CD4-positive, alpha-beta T cell treated with Interleukin-2 at 100 ng/mL for 4 hours (primary cell): ENCODE measurements at places on chromosomes 1 and 21.

- no peak for DNase-seq
These were observed 82.8 kb upstream of the ST6GALNAC5 start for GRCh38 chr1:76784502-76784901.

- no peak for DNase-seq
These were observed 80.9 kb downstream of the ABCA4 start for GRCh38 chr1:94039871-94040569.

DNA sequence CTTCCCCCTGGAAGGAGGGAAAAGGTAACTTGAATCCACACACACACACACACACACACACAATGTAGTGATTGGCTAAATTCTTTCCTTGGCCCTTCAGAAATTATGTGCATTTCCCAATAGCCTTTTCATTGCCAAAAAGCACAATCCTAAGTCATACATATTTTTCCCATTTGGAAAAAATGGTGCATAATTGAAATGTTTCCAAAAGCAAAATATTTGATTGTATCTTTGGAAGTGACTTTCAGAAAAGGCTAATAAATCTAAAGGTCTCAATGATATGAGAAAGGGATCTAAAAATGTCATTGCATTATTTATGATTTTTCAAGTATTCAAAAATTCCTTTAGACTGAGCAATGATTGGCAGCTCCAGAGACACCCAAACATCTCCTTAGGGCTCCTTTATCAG, 43.5 kb upstream of the NEK7 start:
- no peak for DNase-seq

GRCh38 chr1:3087049-3087448, 18.0 kb downstream of the PRDM16 start:
- DNase-seq: no peak

- peak; percentile 77 for DNase-seq
These were observed 246.5 kb upstream of the USP25 start for GRCh38 chr21:15483138-15483780.

GRCh38 chr1:220922951-220923350, 43.7 kb downstream of the HLX start:
- DNase-seq: no peak

DNA sequence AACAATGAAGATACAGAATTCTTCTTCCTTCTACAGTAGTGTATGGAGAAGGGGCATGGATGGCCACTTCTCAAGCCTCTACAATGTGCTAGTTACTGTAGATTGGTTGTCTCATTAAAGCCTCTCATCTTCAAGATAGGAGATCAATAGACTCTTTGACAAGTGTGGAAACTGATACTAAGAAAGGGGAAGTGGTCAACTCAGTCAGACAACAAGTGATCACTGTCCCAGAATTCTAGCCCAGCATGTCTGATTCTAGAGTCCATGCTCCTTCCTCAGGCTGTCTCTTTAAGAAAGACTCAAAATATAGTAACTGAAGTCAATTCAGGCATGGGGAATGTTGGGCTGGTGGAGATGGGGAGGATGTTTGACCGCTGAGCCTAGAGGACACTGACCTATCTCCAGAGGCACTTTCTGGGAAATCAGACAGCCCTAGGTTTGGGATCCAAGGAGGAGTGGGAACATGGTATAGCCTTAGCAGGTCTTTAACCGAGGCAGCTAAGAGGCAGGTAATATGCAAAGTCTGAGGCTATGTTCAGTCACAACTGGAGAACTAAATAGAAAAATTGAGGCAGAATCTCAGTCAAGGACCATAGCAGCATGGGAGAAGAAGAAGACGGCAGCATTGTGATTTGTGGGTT, 39.3 kb upstream of the EYA3 start:
- DNase-seq: no peak

DNA sequence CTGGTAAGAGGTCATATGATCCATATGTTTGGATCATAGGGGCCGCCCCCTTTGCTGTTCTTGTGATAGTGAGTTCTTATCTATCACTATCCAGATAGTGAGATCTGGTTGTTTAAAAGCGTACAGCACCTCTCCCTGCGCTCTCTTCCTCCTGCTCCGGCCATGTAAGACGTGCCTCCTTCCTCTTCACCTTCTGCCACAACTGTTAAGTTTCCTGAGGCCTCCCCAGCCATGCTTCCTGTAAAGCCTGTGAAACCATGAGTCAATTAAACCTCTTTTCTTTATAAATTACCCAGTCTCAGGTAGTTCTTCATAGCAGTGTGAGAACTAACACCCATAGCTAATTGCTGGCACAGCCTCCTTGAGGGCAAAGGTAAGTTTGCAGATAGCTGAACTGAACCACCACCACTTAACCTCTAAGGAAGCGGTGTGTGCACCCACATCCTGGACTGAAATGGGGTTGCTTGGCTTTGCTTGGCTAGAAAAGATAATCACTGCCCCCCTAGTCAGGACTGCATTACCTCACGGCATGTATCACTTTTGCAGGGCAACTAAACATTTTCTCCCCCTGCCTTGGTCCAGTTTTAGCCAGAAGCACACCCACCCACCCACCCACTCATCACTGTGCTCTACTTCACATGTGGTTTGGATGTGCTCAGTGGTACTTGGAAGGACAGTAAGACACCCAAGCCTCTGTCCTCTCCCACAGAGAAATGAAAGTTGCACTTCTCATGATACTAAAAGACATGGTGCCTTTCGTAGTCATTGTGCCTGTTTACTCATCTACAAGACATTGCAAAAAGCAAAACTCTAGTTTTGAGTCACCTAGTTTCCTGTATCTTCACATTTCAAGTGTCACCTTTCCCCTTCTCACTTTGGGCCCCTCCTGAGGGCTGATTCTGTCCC, 23.1 kb upstream of the PTAFR start:
- DNase-seq: peak; percentile 66

DNA sequence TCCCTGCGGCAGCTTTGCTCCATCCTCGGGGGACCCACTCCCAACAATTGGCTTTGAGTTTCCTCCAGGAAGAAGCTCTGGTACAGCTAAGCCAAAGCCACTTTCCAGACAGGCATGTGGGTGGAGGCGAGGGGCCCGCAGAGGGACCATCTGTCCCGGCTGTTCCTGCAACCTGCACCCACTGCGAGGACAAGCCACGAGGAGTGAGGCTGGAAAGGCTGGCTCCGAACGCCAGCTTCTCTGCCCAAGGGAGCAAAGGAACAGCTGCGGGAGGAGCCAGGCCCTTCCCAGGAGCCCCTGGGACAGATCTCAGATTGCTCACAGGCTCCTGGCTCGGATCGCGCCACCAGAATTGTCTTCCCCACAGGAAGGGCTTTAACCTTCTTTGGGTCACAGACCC, 28.3 kb upstream of the PEF1 start:
- DNase-seq: no peak

DNA sequence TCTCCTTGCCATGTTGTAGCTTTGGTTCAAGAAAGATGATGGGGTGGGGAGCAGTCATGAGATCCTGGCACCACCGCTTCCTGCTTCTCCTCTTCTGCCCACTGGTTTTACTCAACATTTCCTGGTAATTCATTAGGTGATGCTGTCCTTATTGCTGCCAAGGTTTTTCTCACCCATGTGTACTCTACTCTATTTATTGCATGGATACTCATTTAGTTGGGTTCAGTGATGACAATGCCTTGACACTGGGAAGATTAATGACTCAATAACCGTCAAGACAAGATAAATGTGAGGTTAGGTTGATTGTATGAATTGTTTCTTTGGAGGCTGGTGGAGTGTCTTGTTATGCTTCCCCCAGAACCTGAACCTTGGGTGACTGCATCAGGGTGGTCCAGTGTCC, 484.2 kb downstream of the SIPA1L2 start:
- no peak for DNase-seq

GRCh38 chr1:67612788-67613241, 72.2 kb upstream of the GADD45A start:
- no peak for DNase-seq

- no peak for DNase-seq
These were observed 893.5 kb downstream of the LTN1 start for GRCh38 chr21:28099001-28099705.

- no peak for DNase-seq
These were observed 601.5 kb upstream of the ZP4 start for GRCh38 chr1:238492271-238492670.

DNA sequence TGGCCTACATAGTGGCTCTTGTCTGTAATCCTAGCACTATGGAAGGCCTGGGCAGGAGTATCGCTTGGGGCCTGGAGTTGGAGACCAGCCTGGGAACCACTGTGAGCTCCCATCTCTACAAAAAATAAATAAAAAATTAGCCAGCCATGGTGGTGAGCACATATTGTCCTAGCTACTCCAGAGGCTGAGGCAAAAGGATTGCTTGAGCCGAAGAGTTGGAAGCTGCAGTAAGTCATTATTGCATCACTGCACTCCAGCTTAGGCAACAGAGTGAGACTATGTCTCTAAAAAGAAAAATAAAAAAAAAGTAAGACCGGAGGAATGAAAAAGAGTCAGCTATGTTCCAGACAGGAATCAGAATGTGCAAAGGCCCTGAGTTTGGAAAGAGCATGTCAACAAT, 115.3 kb downstream of the CYYR1 start:
- DNase-seq: no peak

GRCh38 chr1:76137746-76138145, 63.2 kb downstream of the ST6GALNAC3 start:
- no peak for DNase-seq

GRCh38 chr1:202157945-202158344, 2.5 kb downstream of the PTPN7 start:
- no peak for DNase-seq

DNA sequence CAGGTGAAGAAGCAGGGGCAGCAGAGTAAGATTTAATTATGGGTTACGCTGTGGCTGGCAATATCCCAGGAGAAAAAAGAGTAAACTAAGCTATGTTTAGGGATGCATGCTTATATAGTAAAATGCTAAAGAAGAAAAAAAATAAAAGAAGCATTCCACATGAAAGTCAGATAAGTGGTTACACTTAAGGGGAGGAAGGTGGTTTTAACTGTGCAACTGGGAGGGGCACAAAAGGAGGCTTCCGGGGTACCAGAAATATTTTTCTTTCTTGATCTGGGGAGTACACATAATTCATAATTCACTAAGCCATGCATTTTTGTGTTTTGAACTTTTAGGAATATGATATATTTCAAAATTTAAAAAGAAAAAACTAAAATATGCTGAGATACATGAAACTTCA, 39.5 kb downstream of the USP48 start:
- no peak for DNase-seq

- no peak for DNase-seq
These were observed 1.2 kb upstream of the C1orf198 start for GRCh38 chr1:230869500-230869899.

GRCh38 chr1:26953374-26953773, 6.9 kb downstream of the KDF1 start:
- no peak for DNase-seq

DNA sequence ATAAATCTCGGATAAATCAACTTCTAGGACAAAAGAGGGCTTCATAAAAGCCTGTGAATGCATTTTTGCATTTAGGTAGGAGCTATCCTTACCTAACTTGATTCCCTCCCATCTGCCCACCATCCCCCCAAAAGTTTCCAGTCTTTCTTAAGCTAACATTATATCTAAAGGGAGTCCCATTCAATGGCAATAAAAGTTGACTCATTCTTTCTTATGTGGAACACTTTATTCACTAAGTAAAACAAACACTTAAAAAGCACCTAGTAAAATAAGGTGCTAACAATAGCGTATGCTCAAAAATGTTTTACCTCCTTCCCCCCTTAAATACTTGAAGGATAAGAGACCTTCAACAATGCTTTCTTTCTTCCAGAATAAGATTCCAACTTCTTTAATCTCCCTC, 83.8 kb downstream of the GON4L start:
- no peak for DNase-seq

DNA sequence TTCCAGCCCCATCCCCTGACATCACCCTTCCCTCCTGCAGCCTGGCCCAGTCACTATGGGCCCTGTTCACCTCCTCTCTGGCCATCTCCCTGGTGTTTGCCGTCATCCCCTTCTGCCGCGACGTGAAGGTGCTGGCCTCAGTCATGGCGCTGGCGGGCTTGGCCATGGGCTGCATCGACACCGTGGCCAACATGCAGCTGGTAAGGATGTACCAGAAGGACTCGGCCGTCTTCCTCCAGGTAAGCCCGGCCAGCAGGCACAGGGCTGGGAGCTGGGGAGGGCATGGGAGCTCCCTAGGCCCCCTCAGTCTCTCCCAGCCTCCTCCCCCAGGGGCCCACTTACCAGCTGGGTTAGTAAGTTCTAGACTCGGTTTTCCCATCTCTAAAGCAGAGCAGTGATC, 52.1 kb downstream of the ELK4 start:
- DNase-seq: no peak

DNA sequence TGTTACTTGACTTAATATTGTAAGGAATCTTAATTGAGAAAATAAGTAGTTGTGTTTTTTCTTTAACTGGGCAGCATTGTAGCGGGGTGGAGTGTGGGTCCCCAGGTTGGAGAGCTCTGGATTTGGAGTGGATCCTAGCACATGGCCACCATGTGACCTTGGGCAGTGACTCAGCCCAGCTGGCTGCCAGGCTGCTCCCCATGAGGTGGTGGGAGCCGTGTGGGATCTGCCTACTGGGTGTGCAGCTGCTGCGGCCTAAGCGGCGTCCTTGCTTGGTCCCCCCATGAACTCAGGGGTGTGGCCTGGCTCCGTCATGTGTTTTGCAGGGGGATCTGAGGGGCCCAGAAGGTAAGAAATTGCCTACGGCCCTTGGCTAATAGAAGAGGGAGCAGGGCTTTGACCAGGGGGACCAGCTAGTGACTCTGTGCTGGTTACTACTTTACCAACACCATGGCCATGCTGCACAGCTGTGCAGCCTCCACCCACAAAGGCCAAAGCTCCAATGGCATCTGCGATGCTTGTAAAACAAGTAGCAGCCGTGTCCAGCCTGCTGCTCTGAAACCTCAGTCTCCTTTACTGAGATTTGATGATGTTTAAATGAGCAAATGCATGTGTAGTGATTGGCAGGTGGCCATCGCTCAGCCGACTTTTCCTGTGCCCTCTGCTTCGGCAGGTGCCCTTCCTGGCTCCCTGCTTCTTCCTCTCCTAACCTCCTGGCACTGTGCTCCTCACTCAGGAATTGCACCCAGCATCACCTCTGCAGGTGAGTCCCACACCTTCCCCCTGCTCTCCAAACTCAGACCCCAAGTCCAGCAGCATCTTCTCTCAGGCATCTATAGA, 68.3 kb downstream of the ADARB1 start:
- DNase-seq: no peak

GRCh38 chr21:40841524-40842196, 5.3 kb downstream of the DSCAM start:
- DNase-seq: no peak

DNA sequence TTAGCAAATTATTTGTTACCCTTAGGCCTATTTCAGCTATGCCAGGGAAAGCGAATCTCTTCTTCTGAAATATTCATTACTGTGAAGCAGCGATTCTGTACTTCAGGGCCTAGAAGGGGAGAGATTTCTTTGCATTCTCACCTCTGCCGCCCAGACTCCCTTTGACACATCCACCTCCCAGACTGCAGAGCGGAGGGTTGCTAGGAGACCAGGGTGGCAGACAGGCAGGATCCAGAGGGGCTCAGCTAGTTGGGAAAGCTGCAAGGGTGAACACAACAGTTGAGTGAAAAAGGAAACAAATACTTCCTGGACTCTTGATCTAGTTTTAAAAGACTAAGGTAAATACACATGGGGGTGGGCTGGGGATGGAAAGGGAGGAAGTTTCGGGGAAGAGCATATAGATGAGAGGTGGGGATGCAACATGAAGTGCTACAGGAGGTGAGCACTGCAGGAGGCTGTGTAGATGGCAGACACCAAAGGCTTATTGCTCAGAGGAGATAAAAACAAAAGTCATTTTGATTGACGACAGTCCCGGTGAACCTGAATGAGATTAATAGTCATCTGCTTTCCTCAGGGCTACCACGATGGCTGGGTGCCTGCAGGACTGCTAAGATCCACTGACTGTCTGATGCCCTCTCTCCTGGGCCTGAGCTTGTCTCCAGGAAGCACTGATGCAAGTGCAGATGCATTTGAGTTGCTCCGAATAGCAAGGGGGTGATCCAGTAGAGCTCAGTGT, 26.4 kb upstream of the RAB3GAP2 start:
- DNase-seq: no peak
